ENCODE measurements at places on chromosomes 3 and 15. TPM values are rescaled to one million over a fixed set of nuclear protein-coding genes. Genes with fewer than 3 reads are reported as not detected.

ITIH3 gene
- not detected for polyA plus RNA-seq

REC114 gene
- polyA plus RNA-seq = not detected

MB21D2 gene
- 13.3 TPM for polyA plus RNA-seq

IP6K2 gene
- 56.5 TPM for polyA plus RNA-seq

BNC1 gene
- not detected for polyA plus RNA-seq

SCG3 gene
- 252 TPM for polyA plus RNA-seq

ACKR4 gene
- not detected for polyA plus RNA-seq

PAK2 gene
- polyA plus RNA-seq = 9.3 TPM

RFT1 gene
- 8.6 TPM for polyA plus RNA-seq

All from Purkinje cell (primary cell).